MG63 (cell line): ENCODE measurements at places on chromosomes 12 and 14. TPM values are rescaled to one million over a fixed set of nuclear protein-coding genes. Genes with fewer than 3 reads are reported as not detected.

DNA sequence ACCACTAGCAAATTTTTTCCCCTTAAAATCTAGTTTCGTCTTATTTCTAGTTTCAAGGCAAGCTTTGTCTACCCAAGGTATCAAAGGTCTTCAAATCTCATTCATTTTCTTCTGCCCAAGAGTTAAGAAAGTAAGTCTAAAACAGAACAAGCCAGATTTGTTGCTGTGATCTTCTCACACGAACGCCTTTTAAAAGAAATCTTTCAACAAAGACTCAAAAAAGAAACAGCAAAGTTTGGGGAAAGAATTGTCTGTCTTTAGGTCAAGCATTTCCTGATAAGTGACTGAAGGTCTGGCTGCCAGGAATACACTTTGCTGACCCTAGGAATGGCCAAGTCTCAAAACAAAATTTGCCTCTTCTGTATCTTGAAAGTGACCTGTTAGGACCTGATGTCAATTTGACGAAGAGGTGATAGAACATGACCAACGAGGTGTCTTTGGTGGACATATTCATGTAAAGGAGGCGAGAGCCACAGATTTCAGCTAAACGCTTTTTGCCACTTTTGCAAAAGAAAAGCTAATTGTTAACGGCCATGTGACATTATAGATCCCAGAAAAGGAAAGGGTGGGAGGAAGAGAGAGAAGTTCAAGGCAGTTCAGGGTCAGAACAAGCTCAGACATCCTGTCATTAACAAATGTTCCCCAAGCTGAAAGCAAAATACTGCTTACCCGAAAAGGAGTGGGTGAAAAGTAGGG, 1.7 kb downstream of the CDK17 start:
- DNase-seq, result no peak

- DNase-seq, result no peak
These were observed 55.9 kb upstream of the TMCC3 start for GRCh38 chr12:94706250-94706661.

- DNase-seq, result no peak
These were observed 13.3 kb downstream of the TSPAN9 start for GRCh38 chr12:3090240-3091037.

- DNase-seq, result peak; percentile 32
These were observed 24.0 kb upstream of the CKAP4 start for GRCh38 chr12:106271575-106272505.

DNA sequence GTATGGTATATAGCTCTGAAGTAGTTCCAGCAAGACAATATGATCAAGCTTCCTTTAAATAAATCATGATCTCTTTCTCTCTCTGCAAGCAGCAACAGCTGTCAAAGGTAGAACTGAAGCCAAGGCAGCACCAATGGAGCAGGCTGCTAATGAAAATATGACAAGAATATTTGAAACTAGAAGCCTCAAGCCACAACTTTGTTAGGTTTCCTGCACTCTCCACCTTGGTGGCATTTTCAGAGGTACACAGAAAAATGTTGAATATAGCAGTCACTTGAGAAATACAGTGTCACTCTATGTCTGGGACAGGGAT, 43.8 kb upstream of the PSMA6 start:
- DNase-seq, result no peak

DNA sequence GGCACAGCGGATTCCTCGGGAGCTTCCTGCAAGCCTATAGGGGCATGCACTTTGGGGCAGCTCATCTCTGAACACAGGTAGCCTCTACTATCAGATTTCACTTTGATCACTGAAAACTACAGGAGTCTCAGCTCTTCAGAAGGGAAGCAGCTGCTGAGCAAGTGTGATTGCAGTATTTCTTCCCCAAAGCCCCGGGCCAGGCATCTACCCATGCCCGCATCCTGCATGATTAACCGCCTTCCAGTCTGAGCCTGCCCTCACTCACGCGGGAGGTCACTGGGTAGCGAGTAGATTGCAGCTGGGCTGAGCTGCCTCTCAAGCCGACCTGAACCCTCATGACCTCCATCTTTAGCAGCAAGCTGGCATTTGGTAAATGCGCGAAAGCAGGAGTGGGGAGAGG, 334.7 kb downstream of the DPF3 start:
- peak; percentile 68 for DNase-seq

DNA sequence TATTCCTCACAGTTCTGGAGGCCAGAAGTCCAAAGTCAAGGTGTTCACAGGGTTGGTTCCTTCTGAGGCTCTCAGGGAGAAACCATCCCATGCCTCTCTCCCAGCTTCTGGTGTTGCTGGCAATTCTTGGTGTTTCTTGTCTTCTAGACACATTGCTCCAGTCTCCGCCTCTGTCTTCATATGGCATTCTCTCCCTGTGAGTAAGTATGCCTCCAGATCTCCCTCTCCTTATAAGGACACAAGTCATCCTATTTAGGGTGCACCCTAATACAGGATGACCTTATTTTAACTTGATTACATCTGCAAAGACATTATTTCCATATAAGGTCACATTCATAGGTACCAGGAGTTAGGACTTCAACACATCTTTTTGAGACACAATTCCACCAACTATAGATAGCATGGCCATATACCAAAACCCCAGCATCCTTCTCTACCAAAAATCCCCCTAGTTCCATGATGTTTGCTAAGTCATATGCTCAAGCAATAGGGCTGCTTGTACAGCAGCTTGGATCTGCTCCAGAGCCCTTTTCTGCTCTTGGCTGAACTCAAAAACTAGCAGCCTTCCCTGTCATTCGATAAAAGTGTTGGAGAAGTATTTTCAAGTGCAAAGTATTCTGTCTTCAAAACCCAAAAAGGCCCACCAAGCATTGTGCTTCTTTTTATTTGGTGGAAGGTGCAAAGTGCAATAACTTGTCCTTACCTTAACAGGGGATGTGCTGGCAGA, 79.2 kb upstream of the CMKLR1 start:
- no peak for DNase-seq

The EIF2B1 gene
- total RNA-seq, result 26.2 and 82.1 TPM in 2 replicates

The GALNT6 gene
- not detected in 2 replicates for total RNA-seq

DNA sequence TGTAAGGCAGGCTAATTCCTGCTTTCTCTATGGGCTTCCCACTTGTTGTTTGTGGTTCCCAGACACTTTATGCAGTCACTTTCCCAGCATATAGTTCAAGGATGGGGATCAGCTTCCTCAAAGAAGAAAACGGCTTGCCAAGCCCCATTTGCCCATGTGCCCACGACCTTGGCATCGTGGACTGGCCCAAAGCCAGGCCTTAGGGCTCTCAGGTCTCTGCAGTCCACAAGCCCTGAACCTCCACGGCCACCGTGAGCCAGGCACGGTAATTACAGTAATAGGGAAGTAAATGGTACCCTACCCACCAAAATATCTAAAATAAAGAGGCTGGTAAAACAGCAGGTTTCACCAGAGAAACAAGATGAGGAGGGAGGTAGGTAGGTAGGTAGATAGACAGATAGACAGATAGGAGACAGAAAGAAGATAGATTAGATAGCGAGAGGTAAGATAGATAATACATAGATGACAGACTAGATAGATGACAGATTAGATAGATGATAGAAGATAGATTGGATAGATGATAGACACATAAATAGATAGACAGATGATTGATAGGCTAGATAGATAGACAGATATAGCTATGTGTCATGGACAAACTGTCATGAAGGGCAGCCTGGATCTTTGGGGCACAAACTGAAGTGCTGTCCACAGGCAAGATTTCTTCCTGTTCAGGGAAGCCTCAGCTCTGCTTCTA, 163.1 kb downstream of the SLC15A4 start:
- DNase-seq, result no peak

The ZNF219 gene
- 14.4 and 33.3 TPM in 2 replicates for total RNA-seq

The TAS2R13 gene
- 1.4 TPM in 1 of 2 replicates, not detected in the other for total RNA-seq
